Panc1 (cell line): ENCODE measurements at places on chromosomes 1 and 21. TPM values are rescaled to one million over a fixed set of nuclear protein-coding genes. Genes with fewer than 3 reads are reported as not detected.

Gene DNAJC6
- 4.0 TPM for total RNA-seq

Gene PTPN7
- 0.33 TPM for total RNA-seq

DNA sequence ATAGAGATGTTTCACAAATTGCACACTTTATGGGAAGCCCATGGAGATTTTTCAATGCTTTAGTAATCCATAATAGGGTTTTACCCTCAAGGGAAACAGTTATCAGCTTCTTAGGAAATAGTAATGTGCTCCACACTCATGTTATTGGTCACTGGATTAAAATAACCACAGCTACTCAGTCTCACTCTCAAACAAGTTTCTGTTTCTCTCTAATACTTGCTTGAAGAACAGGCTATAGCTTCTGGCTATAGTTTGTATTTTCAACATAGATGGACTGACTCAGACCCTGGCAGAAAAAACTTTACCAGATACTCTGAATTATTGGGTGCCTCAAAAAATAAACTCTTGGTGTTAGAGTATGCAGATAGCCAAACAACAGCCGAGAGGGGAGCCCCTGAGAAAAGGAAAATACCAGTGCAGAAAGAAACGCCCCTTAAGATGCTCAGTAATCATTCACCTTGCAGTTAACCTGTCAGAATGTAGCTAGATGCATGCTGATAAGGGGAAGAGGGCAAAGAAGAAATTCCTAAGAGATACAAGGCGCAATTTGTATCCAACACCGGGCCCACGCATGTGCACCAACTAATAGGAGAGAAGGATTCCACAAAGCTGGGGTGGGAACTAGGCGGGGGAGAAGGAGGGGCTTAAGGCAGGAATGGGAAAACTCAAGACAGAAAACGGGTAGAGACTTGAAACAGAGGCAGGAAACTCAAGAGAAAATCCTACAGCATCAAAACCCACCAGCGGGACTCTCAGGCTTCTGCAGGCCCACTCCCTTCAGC is 30.4 kb upstream of the PDE4B start:
- no peak for DNase-seq

DNA sequence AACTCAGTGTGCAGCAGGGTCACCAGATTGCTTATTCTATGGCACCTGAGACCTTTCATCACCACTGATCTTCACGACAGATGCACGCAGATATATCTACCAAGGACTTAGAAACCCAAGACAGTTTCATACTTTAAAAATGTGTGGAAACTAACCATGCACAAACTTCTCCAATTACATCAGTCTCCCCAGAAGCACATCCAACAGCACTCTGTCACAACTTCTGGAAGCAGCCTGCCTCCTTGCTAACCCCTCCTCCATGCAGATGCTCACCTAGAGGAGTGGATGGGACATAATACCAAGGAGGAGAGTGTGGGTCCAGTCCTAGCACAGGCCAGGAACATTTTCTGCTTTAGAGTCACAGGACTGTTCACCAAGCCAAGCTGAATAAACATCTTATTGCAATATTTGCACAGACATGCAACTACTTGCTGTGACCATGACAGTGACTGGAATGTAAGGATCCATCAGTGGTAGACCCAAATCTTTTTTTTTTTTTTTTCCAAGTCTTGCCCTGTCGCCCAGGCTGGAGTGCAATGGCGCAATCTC is 69.4 kb downstream of the HIVEP3 start:
- DNase-seq = no peak

DNA sequence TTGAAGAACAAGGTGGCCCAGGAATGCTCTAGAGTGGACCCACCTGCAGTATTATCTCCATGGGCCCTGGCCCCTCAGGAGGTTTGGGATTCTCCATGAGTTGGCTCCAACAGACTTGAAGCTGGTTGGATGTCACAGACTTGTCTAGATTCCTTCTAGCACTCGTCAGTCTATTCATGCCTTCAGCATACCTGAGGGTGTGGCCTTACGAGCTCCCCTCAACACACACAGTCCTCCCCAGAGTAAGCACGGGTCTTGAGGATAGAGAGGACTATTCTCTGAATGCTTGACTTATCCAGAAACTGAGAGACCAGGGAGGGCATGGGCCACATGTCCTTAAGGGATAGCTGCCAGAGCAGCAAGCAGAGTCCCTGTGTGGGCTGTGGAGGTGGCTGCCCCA is 45.9 kb upstream of the COL6A1 start:
- DNase-seq = no peak

DNA sequence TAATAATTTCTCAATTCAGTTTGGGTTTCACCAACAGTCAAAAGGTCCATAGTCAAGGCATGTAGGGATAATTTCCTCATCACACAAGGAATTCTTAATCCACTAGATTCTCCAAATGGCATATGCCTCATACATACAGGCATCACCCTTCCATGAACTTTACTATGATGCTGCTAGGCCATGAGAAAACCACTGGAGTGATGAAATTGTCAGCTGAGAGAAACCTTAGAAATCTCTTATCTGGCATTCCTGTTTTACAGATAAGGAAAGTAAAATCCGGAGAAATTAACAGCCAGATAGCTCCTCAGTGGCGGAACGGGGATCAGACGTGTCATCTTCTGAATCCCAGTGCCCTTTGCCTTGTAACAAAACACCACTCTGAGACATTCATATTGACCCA is 274.4 kb downstream of the NTNG1 start:
- DNase-seq = no peak

DNA sequence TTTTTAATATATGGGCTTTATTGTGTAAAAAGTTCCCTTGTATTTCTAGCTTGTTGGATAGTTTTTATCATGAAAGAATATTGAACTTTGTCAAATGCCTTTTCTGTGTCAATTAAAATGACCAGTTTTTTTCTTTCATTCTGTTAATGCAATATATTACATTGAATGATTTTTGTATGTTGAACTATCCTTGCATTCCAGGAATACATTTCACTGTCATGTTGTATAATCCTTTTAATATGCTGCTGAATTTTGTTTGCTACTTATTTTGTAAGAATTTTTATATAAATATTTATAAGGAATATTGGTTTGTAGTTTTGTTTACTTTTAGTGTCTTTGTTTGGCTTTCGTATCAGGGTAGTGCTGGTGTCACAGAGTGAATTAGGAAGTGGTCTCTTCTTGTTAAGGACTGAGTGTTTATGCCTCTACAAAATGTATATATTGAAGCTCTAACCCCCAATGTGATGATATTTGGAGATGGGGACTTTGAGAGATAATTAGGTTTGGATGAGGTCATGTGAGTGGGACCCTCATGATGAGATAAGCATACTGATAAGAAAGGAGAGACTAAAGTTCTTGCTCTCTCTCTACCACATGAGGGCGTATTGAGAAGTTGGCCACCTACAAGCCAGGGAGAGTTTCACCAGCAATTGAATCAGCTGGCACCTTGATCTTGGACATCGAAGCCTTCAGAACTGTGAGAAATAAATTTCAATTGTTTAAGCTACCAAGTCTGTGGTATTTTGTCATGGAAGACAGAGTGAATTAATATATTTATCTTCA is 12.0 kb upstream of the SLAMF6 start:
- no peak for DNase-seq
